Fibroblast of villous mesenchyme (primary cell): ENCODE measurements at places on chromosomes 16 and 17. TPM values are rescaled to one million over a fixed set of nuclear protein-coding genes. Genes with fewer than 3 reads are reported as not detected.

FOXC2 gene
- 0.64 TPM in 1 of 2 replicates, not detected in the other for total RNA-seq

PABPN1L gene
- total RNA-seq: not detected in 2 replicates

TBC1D3E gene
- total RNA-seq: 0.32 TPM in 1 of 2 replicates, not detected in the other

CYTH1 gene
- 16.4 and 19.4 TPM in 2 replicates for total RNA-seq

AOC2 gene
- total RNA-seq: 0.43 and 0.64 TPM in 2 replicates

PDE6G gene
- total RNA-seq: not detected in 2 replicates

USP31 gene
- total RNA-seq: 9.3 and 11.2 TPM in 2 replicates

MRTFB gene
- total RNA-seq: 8.2 and 10.0 TPM in 2 replicates

INCA1 gene
- total RNA-seq: 0.97 and 1.3 TPM in 2 replicates

EPX gene
- not detected in 2 replicates for total RNA-seq

ABCA3 gene
- total RNA-seq: 0.43 and 0.97 TPM in 2 replicates

CES3 gene
- 0.32 TPM in 1 of 2 replicates, not detected in the other for total RNA-seq

DNA sequence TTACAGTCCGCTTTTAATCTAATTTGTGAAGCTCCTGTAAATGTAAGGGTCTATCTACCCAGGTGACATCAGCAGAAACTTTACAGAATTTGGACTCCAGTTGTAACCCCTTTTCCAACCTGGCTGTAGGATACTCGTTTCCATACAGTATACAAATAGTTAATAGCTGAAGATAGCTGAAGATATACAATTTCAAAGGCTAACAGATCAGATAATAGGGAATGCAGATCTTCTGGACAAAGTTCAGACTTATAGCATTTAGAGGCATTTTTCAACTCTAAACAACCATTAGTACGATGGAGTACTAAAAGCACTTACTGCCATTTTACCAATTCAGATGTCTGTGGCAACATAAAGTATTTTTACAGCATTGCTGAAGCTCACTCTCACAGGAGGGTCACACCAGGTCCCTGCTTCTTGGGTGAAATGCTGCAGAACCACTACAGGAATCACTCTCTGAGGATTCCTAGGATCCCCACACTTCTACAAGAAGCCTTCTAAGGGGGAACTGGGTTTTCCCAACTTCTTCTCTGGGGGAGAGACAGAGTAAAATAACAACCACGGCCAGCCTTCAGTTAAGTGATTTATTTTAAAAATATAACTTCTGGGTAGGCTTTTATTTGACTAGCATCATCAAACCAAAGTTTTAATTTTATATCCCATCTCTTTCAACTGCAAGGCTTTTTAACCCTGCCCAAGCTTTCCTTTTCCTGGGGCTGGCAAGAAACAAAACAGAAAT lies 2.9 kb downstream of the VEZF1 start:
- peak; percentile 63 for DNase-seq

DNA sequence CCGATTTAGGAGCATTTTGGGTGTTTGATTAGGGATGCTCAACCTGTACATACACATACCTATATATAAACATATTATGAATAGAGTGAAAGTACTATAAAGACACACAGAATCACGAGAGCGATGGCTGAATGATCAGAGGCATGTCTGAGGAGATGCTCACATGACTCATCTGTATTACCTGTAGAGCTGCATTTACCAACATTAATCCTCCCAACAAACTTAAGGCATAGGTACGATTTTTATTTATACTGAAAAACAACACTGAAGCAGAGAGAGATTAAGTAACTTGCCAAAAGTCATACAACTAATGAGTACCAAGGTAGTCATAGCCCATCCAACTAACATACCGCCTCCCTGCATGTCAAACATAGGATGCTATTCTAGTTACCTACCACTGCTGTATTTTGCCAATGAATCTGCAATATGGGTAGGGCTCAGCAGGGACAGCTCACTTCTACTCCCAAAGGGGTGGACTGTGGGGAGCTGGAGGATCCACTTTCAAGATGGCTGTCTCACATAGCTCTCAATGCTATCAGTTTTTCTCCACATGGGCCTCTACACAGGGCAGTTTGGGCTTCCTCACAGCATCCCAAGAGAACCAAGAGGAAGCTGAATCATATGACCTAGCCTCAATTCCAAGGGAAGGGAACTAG lies 7.3 kb downstream of the CYB5D1 start:
- no peak for DNase-seq

DNA sequence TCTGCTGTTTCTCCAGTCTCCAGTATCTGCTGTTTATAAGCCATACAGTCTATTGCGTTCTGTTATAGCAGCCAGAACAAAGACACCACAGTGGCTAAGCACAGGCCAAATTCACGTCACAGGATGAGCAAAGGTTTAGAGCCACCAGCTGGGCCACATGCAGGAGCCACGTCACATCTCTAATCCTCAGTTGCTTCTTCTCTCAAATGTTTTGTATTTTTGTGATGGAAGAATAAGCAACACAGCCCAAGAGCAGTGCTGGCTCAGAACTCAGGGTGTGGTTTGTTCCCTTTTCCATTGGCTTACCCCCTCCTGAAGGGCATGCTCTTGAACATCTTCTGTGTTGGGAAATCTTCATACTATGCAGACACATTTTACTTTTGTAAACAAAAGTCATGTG lies 309.4 kb upstream of the CDH5 start:
- peak; percentile 78 for DNase-seq

DNA sequence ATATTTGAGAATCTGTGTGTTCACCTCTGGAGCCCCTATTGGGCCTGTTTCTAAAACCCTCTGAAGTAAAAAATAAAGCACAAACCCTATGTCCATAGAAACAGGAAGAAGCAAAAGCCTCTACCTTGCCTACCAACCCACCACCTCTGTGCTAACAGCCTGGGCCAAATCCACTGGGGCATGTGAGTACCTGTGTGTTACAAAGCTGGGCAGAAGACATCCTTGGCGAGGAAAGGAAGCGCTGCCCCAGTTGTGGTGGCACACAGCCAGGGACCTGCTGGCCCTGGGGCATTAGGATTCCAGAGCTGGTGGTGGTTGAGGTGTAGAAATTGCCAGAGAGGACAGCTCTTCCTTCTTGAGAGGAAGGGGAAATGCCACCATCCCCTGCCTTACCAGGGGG lies 30.0 kb downstream of the MYO18A start:
- no peak for DNase-seq

GRCh38 chr17:64270885-64271284 lies 7.8 kb upstream of the TEX2 start:
- no peak for DNase-seq

GRCh38 chr17:58530655-58531054 lies 16.2 kb upstream of the MTMR4 start:
- no peak for DNase-seq

- peak; percentile 43 for DNase-seq
Measured at GRCh38 chr16:4319454-4320421, 3.9 kb downstream of the GLIS2 start.

- DNase-seq: no peak
Measured at GRCh38 chr16:51573191-51573590, 422.1 kb upstream of the SALL1 start.

DNA sequence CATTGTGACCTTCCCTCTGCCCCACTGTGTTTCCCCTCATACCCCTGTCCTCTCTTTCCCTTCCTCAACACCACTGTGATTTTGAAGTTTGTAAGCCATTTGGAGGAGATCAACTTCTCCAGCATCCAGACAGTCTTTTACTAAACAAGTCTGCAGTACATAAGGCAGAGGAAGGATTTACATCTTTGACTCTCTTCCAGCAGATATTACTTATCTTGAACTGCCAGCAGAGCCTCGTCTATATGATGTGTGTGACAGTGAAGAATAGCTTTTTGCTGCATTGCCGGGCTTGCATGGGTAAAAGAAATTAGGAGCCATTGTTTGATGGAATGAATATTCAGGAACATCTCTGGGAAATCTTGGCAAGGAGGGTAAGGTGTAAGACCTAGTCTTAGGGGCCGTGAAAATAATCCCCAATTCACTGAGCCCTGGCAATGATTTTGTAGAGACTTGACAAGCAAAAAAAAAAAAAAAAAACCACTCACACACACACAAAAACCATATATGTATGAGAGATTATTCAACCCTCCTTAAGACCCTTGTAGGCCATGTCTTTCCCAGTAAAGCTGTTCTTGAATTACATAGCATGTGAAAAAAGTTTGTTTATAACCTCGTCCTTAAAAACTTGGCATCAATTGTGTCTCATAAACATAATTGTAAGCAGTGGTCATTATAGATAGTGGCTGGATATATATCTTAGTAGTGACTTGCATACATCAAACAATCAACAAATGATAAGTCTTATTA lies 903.9 kb downstream of the CDH11 start:
- no peak for DNase-seq

GRCh38 chr16:66623755-66624154 lies 19.3 kb downstream of the CMTM3 start:
- no peak for DNase-seq

- DNase-seq: no peak
Measured at GRCh38 chr17:9536061-9536460, 39.6 kb downstream of the STX8 start.

GRCh38 chr17:11300738-11301137 lies 59.7 kb downstream of the SHISA6 start:
- no peak for DNase-seq

GRCh38 chr16:70553645-70554044 lies 30.0 kb downstream of the SF3B3 start:
- peak; percentile 98 for DNase-seq

DNA sequence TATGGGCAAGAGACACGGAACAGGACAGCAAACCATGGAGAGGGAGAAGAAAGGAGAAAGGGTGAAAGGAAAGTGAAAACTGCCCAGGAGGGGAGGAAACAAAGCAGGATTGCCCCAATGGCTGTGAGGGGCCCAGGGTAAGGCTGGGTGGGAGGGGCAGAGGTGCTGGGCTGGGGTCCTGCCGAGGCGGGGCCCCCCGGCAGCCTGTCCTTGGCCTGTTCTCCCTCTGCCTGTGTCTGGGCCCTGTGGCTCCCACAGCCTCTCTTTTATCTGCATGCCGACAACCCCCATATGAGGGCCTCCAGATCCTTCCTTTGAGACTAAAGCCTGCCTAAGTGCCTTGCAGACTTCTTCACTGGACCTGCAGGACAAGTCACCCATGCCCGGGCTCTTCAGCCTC lies 15.5 kb downstream of the ZNHIT3 start:
- DNase-seq: no peak

DNA sequence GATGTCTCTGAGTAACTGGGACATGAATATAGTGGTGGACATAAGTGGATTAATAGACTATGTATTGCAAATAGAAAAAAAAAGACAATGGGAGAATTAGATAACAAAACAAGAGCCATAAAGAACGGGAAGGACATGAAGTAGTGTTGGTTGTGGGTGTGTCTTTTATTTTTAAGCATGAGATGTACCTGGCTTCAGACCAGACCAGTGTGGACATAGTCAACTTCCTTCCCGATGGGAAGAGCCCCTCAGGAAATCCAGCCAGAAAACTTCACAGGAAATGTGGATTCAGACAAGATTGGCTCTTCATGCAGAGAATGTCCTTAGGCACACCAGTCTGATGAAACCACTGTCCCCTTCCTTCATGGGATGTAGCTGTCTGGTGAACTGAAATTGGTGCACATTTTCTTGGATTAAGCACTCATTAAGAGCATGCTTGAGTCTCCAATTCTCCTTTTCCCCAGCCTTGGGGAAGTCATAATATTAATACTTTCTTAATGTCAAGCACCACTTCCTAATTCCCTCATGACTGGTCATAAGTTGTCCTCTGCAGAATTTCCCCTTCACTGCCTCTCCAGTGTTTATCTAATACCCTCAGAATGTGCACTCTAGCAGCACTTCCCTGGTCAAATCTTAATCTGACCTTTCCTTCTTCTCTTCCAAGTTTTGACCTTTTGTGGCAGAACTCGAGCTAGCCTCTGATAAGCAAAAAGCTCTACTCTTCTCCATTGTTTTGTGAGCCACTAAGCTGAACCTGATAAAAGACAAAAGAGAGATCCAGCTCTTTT lies 350.6 kb upstream of the MAF start:
- no peak for DNase-seq

DNA sequence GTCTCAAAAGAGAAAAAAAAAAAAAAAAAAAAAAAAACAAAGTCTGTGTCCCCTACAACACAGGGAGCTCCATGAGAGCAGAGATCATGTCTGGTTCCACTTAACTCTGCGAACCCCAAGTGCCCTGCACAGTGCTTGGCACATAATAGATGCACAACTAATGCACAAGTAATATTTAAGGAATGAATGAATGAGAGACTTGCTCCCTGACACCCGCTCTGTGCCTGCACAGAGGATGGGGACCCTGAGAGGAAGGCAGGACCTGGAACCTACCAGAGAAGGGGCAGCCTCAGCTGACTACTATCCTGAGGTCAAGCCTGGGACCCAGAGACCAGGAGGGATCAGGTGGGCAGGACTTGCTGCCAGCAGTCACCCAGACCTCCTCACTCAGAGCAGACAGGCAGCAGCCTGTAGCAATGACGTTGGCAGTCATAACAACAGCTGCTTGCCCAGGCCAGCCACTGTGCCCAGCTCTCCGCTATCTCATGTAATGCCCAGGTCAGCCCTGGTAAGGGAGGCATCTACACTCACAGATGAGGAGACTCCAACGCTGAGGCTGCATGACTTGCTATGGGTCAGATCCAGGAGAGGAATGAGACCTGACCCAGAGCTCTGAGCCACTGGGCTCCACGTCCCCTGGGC lies 2.9 kb downstream of the MYO15A start:
- no peak for DNase-seq

DNA sequence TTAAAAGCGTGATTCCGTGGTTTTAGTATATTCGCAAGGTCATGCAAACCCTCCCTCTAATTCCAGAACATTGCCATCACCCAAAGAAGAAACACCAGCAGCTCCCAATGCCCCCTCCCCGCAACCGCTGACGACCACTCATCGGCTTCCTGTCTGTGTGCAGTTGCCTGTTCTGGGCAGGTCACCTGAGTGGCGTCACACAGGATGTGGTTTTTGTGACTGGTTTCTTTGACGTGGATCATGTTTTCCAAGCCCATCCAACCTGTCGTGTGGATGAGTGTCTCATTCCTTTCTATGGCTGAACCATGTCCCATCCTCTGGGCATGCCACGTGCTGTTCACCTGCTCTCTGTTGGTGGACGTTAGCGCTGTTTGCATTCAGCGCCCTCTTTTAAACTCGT lies 8.2 kb upstream of the ATP2C2 start:
- DNase-seq: no peak

GRCh38 chr16:23699100-23699499 lies 13.9 kb downstream of the ERN2 start:
- no peak for DNase-seq

- no peak for DNase-seq
Measured at GRCh38 chr16:68526143-68526781, 12.8 kb upstream of the ZFP90 start.

GRCh38 chr17:45374501-45374900 lies 57.7 kb upstream of the MAP3K14 start:
- DNase-seq: no peak

- DNase-seq: no peak
Measured at GRCh38 chr16:54049591-54050458, 236.8 kb downstream of the IRX3 start.

- no peak for DNase-seq
Measured at GRCh38 chr17:81511554-81511803, 1.1 kb downstream of the ACTG1 start.

- no peak for DNase-seq
Measured at GRCh38 chr17:58503866-58504265, 10.6 kb downstream of the MTMR4 start.

GRCh38 chr17:22507823-22508222 lies 815.5 kb downstream of the KCNJ18 start:
- DNase-seq: no peak

GRCh38 chr17:39782481-39782880 lies 44.7 kb downstream of the GRB7 start:
- DNase-seq: peak; percentile 91
